CD4-positive, alpha-beta T cell treated with Interleukin-4 for 4 hours (primary cell): ENCODE measurements at places on chromosomes 7 and 10.
A peak's percentile ranks its signal among the peaks of the same experiment; 100 is the strongest.

DNA sequence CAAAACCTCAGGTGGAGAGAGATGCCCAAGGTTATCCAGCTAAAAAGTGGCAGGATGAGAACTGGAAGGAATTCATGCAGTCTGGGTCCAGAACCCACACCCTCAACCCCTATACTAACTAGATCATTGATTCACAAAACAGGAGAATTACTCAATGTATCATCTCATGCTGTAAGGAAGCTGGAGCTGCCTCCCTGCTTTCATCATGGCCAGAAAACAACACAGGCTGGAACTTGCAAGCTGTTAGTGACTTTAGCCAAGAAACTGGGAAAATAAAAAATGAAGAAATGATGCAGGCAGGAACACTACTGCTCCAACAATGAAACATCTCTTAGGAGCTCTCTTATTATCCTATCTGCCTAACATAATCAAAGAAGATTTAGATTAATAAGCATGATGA, 619.8 kb upstream of the CELF2 start:
- no peak for DNase-seq

DNA sequence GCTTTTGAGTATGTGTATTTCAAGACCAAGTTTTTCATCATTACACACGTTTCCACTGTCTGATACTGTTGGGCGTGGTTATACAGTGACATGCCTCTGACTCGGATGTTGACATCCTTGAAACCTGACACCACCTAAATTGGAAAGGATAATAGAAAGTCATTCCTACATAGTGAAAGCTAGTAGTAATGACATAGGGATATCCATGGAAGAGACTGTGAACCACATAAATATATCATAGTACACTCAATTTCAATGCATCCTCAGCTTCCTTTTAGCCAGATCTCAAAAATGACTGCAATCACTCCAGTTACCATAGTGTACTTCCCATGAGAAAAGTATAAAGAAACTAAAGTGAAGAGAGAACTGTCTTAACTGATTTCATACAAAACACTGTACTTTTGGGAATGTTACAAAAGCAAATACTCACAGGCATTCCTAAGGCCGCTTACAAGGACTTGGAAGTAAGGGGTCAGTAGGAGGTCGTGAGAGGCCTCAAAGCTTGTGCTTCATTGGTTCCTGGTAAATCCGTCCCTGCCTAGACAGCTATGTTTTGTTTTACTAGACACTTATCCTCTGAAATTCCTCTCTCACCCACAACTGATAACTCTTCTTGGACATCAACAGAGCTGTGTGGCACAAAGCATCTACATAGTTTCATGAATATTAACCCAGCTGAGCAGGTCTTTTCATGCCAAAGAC, 71.8 kb upstream of the VWDE start:
- no peak for DNase-seq

- DNase-seq, result no peak
Observed at GRCh38 chr7:94532676-94533075, 23.1 kb downstream of the CASD1 start.

DNA sequence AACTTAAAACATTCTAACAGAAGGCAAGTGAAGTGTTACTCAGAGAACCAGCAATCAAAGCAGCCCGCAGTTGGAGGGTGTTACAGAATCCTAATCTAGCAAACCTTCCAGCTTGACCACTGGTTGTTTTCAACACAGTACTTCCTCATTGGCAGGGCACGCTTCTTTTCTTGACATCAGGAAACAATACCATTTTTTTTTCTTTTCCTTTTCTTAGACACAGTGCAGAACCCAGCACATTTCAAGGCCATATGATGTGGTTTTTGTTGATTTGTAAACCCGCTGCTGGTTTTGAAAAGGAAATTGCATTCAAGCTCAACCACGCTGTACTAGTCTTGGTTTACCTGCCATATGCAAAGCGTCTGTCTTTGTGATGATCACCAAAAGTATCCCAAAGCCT, 33.4 kb downstream of the RHOBTB1 start:
- no peak for DNase-seq

DNA sequence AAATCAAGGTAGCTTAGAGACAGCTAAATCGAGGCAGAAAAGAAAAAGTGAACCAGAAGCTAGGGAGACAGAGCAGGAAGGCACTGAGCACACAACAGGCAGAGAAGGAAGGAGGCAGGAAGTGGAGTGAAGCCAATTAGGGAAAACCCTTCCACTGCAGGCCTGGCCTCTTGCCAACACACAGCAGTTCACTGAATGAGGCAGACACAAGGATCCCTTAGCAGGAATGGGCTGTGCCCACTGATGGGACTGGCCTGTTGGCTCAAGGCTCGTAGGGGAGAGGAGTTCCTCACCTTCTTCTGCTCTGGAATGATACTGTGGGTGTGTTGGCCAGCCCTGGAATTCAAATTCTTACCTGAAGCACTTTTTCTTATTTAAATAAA, 220.3 kb upstream of the STK17A start:
- no peak for DNase-seq

- no peak for DNase-seq
Observed at GRCh38 chr10:62772186-62772974, 32.1 kb upstream of the ADO start.

DNA sequence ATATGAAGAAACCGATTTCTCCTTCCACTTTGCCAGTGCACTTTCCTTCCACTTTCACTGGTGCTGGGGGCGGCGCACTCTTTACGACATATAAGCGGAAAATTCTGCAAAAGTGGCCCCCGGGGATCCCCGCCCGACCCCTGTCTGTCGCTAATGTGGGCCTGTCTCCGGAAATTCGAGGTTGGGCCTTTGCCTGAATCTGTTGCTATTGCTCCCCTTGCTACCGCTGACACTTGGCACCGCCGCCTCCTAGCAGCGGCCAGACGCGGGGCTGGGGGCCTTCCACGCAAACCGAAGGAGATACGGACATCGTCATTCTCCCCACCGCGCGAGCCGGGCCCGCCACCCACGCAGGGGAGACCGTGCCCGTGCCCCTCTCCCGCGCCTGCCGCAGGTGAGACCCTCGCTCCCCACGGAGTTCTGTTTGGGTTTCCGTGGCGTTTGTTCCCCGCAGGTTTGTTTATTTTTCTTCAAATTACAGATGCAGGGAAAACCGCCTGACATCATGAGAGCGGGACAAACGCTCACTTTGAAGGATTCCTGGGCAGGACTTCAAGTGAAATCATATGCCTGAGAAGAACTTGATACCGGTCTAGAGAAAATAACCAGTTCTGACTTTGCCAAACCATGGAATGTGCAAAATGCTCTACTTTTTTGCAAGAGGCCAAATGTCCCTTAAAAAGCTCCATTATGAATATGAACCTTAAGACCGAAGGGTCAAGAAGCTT, 5.0 kb downstream of the TWIST1 start:
- DNase-seq, result no peak

GRCh38 chr10:804191-804781, 114.8 kb upstream of the DIP2C start:
- DNase-seq, result no peak

DNA sequence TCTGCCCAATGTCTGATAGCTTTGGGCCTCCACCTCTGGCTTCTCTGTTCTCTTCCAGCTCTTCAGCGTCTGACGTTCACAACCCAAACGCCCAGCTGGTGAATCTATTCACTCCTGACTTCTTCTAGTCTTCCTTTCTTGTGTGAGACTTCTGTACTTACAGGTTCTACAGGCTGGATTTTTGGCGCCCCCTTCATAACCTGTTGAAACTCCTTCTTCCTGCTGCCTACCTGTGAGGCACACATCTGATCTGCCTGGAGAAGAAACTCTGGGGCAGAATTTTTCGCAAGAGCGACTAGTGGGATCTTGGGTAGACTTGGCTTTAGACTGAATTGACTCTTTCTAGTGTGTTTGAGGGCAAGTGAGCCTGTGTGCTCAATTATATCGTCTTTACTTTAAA, 249.3 kb downstream of the REEP3 start:
- no peak for DNase-seq

DNA sequence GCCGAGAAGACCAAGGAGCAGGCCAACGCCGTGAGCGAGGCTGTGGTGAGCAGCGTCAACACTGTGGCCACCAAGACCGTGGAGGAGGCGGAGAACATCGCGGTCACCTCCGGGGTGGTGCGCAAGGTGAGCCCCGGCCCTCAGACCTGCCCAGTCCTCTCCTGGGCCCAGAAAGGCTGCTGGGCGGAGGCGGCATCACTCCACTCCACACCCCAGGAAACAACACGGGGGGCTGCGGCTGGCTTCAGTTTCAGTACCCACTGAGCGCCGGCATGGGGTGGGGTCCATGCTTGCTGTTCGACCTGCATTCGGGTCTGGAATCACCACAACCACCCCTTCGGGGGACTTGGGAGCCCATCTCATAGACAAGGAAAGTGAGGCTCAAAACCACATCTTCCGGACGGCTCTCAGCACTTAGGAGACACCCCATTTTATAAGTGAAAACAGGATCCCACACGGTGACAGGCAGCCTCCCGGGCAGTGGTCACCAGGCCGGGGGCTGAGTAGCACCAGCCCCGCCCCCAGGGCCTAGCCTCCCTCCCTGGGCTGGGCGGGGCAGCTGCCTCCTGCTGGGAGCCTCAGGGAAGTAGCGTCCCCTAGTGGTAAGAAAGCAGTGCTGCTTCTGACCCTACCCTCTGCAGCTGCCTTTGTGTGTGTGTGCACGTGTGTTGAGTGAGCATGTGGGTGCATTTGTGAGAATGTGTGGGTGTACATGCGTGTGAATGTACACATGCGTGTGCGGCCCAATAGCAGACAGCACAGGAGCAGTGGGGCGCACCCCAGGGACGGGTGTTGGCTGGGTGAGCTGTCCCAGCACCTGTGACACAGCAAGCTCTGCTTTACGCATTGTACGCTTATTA, 1.8 kb downstream of the SNCG start:
- DNase-seq, result peak; percentile 33

GRCh38 chr7:91551377-91552175, 287.3 kb downstream of the FZD1 start:
- DNase-seq, result no peak

DNA sequence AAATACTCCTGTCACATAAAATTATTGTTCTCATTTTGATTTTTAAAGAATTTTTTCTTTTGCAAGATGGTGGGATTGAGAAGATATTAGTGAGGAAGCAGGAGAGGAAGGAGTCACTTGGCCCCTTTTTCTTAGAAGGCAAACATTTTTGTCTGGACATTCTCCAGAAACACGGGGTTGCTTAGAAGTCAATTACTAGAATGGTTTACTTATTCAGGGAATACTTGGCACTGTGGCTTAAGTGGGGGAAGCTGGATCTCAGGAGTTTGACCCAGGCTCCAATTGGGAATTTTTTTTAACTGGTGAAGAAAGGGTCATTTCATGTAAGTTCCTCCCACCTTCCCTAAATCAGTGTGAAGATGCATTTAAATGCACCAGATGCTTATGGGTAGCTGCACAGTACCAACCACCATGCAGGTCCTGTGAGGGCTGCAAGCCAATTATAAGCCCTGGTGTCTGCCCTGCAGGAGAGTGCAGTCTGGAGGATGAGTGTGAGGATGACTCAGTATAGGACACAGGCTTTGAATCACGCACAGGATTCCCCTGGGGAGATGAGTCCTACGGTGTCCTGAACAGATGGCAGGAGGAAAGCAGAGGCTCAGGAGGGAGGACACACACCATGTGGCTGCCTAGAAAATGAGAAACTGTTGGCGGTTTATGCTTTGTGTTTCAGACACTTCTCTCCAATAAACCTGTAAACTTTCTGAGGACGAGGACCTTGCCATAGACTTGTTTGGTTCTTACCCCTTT, 299.1 kb downstream of the PLXNA4 start:
- DNase-seq, result no peak

DNA sequence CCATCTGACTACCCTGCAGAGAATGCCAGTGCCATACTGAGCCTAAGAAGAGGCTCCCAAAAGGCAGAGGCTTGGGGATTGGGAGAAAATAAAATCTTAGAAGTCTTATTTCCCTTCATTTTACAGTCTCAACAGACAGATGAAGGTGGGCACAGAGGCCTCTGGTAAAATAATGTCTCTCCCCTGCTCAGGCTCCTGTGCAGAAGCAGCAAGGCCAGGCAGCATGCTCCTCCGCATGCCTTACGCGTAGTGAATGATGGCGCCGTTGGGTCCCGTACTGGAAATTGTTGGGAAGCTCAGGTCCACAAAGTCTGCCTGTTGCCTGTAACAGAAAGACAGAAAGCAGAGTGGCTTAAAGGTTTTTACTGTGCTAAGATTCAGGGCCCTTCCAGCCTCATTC, 45.8 kb downstream of the XPNPEP1 start:
- no peak for DNase-seq

- DNase-seq, result no peak
Observed at GRCh38 chr7:8938044-8938805, 504.8 kb downstream of the NXPH1 start.

- peak; percentile 6 for DNase-seq
Observed at GRCh38 chr7:69256634-69257081, 341.6 kb upstream of the AUTS2 start.

DNA sequence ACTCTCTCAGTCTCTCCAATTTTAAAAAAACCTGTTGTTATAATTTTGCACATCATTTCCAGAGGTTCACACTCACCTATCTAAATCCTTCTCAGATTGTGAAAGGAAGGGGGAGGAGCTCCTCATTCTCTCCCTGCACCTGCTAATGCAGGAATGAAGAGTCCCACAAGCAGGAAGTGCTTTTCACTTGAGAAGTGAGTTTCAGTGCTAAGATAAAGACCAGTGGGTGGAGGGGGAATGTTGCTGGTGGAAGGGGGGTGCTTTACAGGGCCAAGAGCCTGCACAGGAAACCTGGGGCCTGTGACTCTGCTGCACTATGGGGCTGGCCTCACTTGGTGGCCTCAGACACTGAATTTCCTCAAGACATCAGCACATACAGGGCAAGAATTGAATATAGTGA, 176.4 kb downstream of the PTPN20 start:
- DNase-seq, result no peak

DNA sequence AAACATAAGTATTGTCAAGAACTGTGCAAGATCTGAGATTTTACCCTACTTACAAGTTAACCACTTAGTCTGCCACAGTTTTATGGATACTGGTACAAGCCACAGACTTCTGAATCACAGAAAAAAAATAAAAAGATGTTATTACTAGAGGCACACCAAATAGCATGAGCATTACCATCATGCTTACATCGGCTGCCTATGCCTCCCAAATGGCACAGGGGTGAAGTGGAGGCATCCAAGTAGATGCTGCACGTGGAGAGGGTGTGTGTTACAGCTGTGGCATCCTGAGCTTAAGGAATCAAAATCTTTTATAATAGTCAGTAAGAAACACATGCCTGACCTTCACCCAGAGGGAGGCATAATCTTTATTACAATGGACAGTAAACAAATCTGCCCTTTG, 207.8 kb downstream of the TFEC start:
- DNase-seq, result no peak

- DNase-seq, result no peak
Observed at GRCh38 chr7:82521906-82522445, 78.4 kb upstream of the CACNA2D1 start.

DNA sequence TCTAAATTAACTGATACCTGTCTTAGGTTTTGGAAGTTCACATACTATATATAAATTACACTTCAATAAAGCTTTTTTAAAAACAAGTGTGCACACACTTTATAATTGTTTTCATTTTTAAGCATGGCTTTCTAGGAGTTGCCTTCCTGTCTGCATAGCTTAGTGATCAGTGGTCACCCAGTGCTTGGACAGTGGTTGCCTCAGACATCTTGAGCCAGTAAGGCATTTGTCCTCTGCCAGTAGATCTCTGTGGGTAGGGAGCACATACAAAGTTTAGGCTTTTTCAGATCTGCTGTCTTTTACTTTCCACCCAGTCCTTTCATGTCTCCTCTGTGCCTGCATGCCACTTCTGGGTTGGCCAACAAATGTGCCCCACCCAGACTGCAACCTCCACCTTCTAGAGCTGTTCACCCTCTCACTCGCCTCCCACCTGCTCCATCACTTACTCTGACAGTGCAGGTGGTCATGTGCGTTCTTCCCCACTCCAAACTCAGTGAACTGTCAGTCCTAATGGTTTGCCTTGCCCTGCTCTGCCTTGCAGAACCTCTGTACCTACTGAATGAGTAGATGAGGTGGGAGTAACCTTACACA, 31.7 kb downstream of the TPST1 start:
- DNase-seq, result no peak
